GM12865 (cell line): ENCODE measurements at places on chromosomes 1 and 21.
A peak's percentile ranks its signal among the peaks of the same experiment; 100 is the strongest.

DNA sequence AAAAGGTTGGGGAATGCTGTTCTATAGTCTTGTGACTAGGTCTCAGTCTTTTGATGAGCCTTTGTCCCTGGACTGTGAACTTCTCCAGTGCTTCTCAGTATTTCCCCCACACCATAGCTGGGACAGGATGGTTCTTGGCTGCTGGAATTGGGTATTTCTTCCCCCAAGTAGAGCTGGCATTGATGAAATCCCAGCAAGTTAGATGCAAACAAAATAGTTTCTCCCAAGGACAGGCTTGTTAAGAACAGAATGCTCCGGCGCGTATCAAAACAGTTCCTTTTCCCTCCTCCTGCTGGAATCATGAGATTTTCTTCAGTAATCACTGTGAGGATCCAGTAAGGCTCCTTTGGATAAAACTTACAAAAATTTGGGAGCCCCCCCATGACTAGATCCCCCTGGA is 162.6 kb downstream of the PIK3R3 start:
- no peak for DNase-seq

DNA sequence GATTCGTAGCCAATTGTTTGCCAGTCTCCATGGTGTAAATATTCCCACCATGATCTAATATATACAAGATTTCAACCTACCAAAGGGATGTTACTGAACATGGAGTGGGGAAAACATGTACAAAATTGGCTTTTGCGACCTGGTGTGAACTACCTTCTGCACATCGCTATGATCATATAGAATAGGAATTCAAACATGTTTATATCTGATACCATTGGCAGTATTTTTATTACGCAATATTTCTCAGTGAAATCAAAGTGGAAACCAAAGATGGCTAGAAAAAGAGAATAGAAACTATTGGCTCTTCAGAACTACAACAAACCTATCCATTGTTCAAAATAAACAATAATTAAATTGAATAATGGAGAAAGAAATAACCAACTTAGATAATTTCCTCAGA is 285.1 kb downstream of the TPR start:
- no peak for DNase-seq

DNA sequence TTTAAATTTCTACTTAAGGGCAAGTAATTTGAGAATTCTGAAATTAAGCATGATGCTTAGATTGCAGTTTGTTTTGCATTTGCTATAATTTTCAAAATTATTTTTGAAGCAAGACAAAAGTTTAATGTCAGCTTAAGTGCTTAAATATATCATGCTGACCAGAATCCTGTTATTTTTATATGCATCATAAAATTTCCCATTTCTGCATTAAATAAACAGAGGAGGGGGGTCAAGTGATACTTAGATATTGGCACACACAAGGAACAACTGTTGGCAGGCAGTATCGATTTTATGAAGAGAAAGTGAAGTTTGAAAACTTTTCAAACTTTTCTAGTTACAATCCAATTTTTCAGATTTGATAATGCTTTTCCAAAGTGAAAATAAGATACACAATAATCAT is 61.0 kb downstream of the MIER1 start:
- DNase-seq: no peak

GRCh38 chr1:27306892-27307761 is 14.8 kb upstream of the TMEM222 start:
- no peak for DNase-seq

GRCh38 chr1:25550683-25551310 is 7.4 kb downstream of the LDLRAP1 start:
- no peak for DNase-seq

DNA sequence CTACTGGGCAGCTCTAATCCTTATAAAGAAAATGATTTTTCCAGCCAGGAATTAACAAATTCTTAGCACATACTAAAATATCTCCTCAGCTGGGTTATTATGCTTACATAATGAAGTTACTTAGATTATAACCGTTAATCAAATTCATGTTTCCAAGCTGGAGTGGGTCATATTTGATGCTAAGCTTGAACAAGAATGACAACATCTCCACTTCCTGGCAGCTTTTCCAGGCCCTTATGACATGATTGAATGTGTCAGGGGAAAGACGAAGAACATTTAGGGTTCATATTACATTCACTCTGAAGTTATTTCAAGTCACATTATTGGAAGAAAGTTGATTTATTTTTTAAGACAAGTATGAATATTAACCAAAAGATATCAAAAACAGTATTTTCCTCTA is 333.7 kb downstream of the PCP4 start:
- DNase-seq: no peak

DNA sequence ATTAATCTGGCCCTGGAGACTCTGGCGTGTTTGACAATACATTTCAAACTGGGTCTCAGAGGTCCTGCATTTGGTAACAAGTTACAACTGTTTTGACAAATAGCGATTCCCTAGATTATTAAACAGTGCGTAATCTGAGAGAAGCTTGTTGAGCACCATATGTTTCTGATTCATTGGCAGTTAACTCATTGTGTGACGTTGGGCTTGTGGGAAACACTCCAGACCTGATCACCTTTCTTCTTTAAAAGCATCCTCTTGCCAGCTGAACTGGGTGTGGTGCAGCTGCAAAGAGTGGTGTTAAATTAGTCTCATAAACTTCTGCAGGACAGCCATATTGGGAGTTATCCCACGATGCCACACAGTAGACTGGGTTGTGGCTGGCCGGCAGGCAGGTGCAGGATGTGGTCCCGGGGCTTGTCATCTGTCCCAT is 82.7 kb downstream of the CDC7 start:
- no peak for DNase-seq

DNA sequence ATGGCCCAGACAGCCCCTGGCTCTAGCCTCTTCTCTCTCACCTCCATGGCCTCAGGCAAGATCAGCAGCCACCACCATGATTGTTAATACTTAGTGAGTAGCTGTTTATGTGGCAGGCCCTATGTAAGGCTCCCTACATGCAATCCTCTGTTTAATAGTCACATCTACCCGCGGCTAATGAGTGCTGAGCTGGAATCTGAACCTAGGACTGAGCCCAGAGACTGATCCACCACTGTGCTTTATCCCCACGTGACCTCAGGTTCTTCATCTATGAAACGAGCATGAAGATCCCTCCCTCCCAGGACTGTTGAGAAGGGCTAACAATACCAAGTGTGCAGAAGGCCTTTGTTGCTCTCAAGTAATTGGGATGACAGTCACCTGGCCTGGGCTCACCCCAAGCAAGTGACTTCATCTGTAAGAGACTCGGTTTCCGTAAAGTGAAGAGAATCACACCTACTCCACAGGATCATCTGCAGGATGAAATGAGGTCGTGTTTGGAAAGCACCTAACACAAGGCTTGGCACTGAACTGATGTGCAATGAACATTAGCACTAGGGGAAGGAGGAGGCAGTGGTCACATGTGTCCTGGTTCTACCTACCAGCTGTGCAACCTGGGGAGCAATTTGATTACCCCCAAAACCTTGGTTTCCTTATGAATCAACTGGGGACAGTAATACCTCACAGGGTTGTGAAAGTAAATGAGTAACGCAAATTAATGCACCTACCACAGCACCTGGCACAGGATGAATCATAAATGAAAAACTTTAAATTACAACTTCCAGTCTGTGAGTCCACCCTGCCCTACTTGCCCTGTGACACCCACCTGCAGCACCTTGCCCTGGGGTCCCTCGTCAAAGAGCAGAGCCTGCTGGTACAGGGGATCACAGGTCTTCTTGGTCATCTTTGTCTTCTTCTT is 37.2 kb downstream of the RIMS3 start:
- DNase-seq: peak; percentile 76

DNA sequence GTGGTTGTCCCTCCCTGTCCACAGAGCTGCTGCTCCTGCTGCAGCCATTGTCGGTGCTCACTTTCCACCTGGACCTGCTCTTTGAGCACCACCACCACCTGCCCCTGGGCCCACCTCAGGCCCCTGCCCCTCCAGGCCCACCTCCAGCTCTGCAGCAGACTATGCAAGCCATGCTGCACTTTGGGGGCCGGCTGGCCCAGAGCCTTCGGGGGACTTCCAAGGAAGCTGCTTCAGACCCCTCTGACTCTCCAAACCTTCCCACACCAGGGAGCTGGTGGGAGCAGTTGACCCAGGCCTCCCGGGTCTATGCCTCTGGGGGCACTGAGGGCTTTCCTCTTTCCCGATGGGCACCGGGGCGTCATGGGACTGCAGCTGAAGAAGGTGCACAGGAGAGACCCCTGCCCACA is 5.9 kb downstream of the RUSC1 start:
- no peak for DNase-seq

DNA sequence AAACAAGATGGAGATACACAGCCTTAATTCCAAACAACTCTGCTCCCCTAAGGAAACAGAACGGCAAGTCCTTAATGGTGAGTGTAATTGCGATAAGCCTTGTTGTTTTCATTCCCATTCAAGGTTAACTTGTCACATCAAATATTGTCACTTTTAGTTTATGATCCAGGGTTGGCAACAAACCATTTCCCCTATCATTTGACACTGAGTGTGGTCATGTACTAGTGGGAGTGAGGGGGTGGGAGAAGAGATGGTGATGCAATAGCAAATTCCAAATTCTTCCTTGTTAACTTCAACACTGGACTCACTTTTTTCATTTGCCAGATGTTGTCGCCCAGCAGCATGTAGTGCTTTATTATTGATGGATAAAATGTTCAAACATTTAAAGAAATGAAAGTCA is 140.4 kb downstream of the ZNF326 start:
- DNase-seq: no peak

DNA sequence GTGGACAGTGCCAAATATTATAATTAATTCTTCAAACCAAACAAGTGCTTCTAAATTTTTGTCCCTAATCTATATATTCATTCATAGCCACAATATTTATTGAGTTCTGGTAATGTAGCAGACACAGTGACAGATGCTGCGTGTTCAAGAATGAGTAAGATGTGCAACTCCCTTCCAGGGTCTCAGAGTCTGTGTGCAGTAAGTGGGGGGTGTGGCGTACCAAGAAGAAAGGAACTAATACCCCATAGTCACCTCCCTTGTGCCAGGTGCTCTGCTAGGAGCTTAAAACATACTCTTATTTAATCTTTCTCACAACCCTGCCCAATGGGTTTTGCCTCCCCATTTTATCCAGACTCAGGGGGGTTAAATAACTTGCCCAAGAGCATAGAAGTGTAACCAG is 358.7 kb downstream of the BARHL2 start:
- DNase-seq: peak; percentile 51

- peak; percentile 70 for DNase-seq
These were observed at the start of gene GBP1 for GRCh38 chr1:89065079-89065868. Gene GBP1, minus strand, starts transcription at chr1:89065208. Its CDS starts 1,974 bp downstream, at chr1:89063234.

DNA sequence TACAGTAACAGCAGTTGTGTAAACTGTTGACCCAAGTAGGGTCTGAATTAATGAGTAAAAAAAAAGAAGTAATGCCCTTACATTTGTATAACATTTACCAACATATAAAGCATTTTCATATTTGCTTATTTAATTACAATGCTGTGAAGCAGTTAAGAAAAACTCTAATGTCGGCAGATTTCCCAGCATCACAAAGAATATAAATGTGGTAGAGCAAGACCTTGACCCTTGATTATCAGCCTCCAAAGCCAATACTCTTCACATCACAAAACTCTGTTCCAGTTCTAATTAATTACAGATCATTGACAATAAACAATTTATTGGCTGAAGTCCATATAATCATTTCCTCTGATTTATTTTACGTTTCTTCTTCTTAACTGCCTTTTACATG is 130.2 kb downstream of the DUSP10 start:
- no peak for DNase-seq

- DNase-seq: no peak
These were observed 91.5 kb downstream of the PBX1 start for GRCh38 chr1:164650531-164650930.

DNA sequence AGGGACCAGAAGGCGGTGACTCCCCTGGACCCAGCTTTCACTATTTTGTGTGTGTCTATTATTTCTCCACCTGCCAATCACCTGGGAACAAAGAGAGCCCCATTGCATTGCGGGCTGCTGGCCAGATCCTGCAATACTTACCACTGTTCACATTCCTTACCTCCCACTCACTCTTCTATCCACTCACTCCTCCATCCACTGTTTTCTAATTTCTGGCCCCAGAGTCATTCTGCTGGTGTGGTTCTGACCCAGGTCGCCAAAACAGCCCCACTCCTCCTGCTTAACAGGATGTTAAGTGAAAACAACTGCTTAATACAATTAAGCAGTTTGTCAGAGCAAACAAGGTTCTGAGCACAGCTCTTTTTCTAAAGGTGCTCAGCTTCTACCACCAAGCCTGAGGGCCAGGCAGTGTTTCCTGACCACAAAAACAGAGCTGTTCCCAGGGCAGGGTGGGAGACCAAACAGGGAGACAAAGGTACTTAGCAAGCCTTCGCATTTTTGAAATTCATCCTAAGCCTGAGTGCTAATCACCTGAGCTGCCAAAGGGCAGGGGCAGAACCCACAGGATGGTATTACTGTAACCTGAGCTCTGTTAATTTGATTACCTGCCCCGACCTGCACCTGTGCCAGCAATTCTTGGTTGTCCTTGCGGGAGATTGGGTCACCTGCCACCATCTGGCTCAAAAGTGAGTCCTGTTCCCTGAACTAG is 38.5 kb upstream of the EFCAB14 start:
- DNase-seq: no peak

DNA sequence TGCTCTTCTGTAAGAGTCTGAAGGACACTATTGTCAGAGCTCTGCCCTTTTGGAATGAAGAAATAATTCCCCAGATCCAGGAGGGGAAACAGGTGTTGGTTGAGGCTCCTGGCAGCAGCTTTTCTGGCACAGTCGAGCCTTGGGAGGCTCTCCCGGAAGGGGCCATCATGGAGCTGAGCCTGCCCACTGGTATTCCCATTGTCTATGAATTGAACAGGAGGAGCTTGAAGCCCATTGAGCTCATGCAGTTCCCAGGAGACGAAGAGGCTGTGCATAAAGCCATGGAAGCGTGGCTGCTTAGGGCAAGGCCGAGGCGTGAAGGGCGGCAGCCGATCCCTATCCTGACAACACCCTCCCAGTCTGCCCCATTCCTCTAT is 26.6 kb downstream of the UBE4B start:
- DNase-seq: no peak

DNA sequence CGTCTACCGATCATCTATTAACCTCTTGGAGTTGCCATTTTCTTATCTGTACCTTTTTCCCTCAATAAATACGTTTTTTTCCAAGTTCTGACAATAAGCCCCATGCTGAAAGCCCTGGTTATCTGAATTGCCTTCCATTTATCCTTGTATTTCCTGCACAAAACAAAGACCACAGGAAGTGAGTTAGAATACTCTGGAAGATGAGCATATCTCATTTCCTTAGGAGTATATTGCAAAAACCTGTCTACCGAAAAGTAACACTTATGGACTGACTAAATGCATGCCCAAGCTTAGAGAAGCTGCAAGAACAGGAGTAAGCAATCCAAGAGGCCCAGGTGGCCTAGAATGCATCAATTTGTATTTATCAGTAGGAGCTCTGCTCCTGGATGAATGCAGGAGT is 39.9 kb downstream of the DIRAS3 start:
- DNase-seq: no peak

DNA sequence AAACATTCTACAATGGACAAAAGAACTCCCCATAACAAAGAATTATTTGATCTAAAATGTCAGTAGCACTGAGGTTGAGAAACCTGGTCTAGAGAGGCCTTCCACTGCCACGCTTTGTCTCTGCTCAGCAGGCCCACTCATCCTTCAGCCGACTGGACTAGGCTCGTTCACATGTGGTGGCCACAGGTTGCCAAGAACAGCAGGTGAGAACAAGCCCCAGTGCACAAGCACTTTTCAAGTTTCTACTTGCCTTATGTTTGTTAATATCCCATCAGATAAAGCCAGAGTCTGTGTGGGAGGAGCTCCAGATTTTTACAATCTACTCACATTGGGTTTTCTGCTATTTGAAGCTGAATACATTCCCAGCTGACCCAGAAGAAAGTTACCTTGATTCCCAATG is 9.1 kb upstream of the EFHD2 start:
- DNase-seq: no peak
